ENCODE measurements at places on chromosomes 3 and 15. TPM values are rescaled to one million over a fixed set of nuclear protein-coding genes. Genes with fewer than 3 reads are reported as not detected.

GRCh38 chr3:149494022-149494758, 19.7 kb downstream of the TM4SF4 start:
- no peak overlapping the region for H3K4me3 ChIP-seq
- no peaks in the 10 kb centered on the region for H3K4me1 ChIP-seq
- H3K27me3 ChIP-seq, result no peaks in the 10 kb centered on the region
- no peaks in the 10 kb centered on the region for H3K36me3 ChIP-seq
- DNase-seq, result no peak

GRCh38 chr15:77983708-77984445, 93.6 kb downstream of the TBC1D2B start:
- no peak overlapping the region for H3K27ac ChIP-seq
- H3K4me1 ChIP-seq, result no peaks in the 10 kb centered on the region
- no peaks in the 10 kb centered on the region for H3K36me3 ChIP-seq
- DNase-seq, result no peak
- H3K4me3 ChIP-seq, result no peak overlapping the region

The FAM174B gene
- 11.3 TPM for total RNA-seq

GRCh38 chr3:155327430-155327829, 33.9 kb upstream of the STRIT1 start:
- DNase-seq, result no peak
- no peaks in the 10 kb centered on the region for H3K27me3 ChIP-seq
- H3K27ac ChIP-seq, result no peak overlapping the region
- H3K4me1 ChIP-seq, result peaks cover 4% of the 10 kb centered on the region
- no peak overlapping the region for H3K4me3 ChIP-seq

DNA sequence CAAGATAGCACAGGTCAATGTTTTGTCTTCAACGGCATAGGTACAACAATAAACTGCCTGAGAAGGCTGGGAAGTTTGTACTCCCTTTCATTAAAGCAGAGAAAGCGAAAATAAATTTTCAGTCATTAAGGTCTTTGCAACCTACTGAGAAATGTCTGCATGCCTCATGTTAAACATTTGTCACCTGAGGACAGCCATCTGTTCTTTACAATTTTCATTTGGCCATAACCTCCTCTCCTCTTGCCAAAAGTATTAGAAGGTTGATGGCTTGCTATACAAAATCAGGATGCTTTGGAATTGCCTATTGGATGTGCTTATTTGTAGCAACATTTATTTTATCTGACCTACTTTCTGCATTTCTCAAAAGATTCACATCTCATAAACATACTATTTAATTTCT, 122.7 kb downstream of the GOLIM4 start:
- no peaks in the 10 kb centered on the region for H3K4me1 ChIP-seq
- DNase-seq, result no peak
- no peaks in the 10 kb centered on the region for H3K36me3 ChIP-seq
- H3K27me3 ChIP-seq, result no peaks in the 10 kb centered on the region

- H3K4me3 ChIP-seq, result no peak overlapping the region
- no peak for DNase-seq
- H3K27ac ChIP-seq, result no peak overlapping the region
- H3K36me3 ChIP-seq, result no peaks in the 10 kb centered on the region
- no peaks in the 10 kb centered on the region for H3K4me1 ChIP-seq
These were observed 1121.2 kb downstream of the NSUN3 start for GRCh38 chr3:95184038-95184437.

The MAGI1 gene
- 4.7 TPM for total RNA-seq
